Activated T-cell treated with anti-CD3 and anti-CD28 coated beads for 48 hours (primary cell): ENCODE measurements at places on chromosomes 3 and 15.

GRCh38 chr3:53104762-53105161, 25.5 kb downstream of the RFT1 start:
- no peak for DNase-seq

GRCh38 chr3:4332111-4332510, 28.9 kb downstream of the SETMAR start:
- no peak for DNase-seq

DNA sequence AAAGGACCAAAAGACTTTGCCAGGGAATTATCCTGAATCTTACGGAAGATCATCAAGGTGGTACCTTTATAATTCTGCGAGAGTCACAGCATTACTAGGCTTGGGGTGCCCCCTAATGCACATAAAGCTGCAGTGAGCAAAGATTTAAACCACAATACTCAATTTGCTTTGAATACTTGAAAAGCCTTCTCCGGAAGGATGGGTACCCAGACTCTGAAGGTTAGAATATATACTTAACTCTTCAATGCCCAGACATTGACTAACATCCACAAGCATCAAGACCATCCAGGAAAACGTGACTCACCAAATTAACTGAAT, 117.8 kb upstream of the KCNH8 start:
- no peak for DNase-seq

DNA sequence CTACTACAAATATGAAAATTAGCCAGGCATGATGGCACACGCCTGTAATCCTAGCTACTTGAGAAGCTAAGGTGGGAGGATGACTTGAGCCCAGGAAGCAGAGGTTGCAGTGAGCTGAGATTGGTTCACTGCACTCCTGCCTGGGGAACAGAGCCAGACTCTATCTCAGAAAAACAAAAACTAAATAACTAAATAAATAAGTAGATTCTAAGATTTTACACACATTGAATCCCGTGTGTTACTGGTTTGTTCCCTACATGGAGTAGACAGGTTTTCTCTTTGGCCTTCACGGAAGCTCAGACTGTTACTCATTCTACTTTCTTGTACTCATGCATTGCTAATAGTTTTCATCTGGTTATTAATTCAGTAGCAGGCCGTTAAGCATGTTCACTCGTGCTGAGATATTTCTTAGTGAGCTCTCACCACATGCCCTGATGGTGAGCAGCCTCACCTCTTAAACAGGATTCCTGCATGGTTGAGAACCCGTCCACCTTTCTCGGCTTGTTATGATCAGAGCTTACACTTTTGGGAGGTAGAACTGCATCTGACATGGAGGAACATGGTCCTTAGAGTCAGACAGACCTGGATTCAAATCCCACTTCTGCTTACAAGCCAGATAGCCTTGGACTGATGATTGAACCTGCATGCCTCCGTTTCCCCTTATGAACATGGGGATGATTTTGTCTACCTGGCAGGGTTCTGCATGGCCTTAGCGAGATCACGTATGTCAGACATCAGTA, 49.1 kb downstream of the CMTM7 start:
- no peak for DNase-seq

DNA sequence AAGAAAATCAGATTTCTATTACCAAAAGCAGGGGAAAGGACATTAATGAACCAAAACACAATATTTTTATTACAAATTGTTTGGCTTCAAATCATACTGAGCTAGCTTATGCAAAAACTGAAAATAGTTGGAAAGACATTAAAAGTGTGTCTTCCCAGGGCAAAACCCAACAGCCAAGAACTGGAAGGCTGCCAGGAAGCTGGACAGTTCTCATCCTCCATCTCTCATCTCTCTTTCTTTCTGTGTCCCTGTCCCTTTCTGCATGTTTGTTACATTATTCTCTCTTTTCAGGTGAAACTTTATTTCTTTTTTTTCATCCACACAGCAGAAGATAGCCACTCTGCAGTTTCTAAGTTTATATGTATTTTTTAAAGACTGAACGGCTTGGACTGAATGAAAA, 41.1 kb upstream of the SNTN start:
- DNase-seq, result no peak

GRCh38 chr3:124566701-124567100, 163.6 kb upstream of the UMPS start:
- no peak for DNase-seq

GRCh38 chr3:164235289-164236028, 842.8 kb downstream of the SI start:
- no peak for DNase-seq

GRCh38 chr15:90436952-90437351, 48.9 kb downstream of the IQGAP1 start:
- no peak for DNase-seq

- DNase-seq, result no peak
These were observed 86.5 kb downstream of the IGSF11 start for GRCh38 chr3:118948146-118948545.

DNA sequence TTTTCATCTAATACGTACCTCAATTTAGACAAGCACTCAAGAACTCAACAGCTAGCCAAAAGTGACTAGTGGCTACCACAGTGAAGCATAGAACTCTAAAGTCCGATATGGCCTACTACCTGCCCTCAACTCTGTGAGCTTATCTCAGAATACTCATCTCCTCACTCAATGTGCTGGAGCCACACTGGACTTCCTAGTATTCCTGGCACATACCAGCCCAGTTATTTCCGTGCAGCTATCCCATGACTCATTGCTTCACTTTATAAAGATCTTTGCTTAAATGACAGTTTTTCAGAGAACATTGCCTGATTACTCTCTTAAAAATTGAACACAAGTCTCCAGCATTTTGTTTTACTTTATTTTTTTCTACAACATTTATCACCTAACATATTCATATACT, 524.7 kb downstream of the PYDC2 start:
- DNase-seq, result no peak

GRCh38 chr15:48046813-48047438, 73.9 kb upstream of the SLC24A5 start:
- DNase-seq, result no peak

GRCh38 chr15:60408463-60408981, 10.7 kb upstream of the ANXA2 start:
- DNase-seq, result no peak

DNA sequence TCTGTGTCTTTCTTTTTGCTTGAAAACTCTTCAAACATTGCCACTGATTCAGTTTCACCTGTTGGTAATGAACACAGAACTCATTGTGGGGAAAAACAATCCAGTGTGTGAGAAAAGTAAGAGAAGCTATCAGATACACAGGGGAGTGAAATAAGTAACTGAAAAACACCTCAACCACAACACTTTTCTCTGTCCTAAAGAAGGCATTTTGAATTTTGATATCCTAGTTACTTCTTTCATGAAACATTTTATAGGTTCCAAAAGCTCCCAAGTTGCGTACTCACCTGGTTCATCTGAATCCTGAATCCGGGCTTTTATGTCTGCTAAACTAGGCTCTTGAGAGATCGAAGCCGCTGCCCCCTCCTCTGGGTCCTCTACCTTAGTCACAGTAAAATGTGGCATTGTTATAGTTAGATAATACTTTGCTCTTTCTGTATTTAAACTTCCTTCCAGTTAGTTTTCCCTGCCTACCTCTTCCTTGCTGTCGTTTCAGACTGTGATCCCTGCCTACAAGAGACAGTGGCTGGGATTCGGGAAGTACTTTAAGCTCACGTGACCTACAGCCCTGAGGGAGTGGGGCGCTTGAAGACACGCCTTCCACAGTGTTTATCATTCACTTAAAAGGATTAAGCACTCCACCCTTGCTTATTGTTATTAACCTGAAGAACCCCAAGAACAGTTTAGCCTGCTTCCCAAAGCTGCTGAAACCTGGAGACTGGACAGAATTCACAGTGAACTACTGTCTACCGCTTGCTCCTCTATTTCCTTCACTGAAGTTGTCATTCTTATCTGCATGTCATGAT, 19.1 kb downstream of the SLC12A6 start:
- DNase-seq, result no peak

DNA sequence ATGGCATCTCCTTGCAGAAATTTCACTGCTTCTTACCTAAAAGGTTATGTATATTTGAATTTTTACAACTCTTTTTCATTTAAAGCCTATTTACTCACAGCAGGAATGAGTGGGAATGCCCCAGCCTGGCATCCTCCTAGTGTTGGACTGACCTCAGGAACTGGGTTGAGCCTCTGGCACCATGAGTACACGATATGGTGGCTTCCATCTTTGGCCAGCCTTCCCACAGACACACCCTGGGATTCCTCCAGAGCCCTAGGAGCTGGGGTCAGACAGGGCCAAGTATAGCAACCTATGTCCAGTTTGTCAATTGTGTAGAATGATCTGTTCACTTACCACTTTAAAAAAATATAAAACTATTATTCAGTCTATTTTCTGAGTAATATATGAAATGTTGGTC, 57.2 kb upstream of the HEG1 start:
- DNase-seq, result no peak

DNA sequence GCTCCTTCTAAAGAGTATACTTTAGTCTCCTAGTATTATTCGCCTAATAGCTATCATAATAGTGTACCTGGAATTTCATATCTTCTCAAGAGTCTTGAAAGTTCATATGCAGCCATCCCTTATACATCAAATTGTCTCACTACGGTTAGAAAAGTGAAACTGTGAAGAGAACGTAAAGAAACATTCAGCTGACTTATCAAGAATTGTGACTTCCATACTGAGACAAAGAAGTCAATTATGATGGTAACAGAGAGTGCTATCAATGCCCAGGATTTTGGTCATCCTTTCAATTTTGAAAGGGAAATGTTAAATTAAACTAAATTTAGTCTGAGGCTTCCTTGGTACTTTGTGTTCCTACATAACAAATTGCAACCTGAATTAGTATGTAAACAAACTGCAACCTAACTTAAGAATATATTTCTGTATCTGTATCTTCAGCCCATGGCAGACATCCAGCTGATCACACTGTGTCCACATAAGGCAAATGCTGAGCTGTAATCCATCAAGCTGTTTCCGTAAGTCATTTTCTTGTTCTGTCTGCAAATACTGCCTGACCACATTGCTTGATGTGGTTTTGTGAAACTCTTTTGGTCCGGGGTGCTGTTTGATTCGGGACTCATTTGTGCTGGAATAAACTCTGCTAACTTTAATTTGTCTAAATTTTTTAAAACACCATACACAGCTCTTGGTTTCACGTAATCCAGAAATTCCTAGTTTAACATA, 469.6 kb downstream of the SI start:
- no peak for DNase-seq

DNA sequence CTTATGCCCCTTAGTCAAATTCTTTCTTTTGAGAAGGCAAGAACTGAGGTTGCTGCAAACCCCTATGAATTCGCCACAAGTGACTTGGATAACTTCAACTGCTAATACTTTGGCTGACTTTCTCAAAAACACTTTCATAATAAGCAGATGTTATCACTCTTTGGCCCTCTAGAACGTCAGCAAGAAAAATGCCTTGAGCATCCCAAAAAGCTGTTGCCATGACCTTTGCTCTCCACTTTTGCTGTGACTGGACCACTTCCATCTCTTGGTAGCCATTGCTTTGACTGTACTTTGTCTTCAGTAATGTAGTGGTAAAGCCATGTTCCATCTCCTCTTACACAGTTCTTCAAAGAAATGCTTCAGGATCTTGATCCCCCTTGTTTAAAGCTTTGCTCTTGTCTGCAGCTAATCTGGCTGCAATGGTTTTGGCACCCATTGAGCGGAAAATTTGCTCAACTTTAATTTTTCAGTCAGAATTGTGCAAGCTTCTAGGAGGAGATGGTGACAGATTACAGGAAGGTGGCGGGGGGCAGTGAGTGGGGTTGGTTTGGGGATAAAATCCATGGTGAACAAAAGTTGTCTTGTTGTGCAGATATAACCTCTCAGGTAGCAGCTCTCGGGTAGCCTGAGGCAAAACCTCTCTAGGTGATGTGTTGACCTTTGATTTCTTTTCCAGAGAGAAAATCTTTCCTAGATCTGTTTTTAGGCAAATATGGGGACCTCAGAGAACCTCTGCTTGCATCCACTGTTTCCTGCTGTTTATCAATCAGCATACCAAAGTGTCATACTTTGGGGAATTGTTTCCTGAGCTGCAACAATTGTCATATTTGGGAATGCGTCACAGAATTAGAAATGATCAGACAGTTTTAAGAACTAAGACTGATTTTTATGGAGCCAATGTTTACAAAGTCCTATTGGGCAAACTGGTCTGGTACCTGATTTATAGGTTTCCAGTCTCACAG, 83.6 kb downstream of the CCR1 start:
- DNase-seq, result no peak

DNA sequence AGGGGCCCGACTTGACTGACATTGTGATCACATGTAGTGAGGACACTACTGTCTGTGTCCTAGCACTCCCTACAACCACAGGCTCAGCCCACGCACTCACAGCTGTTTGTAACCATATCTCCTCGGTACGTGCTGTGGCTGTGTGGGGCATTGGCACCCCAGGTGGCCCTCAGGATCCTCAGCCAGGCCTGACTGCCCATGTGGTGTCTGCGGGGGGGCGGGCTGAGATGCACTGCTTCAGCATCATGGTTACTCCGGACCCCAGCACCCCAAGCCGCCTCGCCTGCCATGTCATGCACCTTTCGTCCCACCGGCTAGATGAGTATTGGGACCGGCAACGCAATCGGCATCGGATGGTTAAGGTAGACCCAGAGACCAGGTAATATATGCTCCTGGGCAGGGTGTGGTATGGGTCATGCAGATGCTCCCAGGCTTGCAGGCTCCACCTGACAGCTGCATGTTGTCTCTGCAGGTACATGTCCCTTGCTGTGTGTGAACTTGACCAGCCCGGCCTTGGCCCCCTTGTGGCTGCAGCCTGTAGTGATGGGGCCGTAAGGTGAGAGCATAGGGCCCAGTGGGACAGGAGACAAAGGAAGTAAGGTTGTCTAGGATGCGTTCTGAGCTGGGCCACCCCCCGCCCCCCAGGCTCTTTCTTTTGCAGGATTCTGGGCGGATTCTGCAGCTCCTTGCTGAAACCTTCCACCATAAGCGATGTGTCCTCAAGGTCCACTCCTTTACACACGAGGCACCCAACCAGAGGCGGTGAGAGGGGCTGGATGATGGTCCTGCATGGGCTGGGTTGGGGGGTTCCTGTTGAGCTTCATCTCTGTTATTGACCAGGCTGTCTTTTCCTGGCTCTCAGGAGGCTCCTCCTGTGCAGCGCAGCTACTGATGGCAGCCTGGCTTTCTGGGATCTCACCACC, 4.4 kb downstream of the DALRD3 start:
- DNase-seq, result peak; percentile 46

GRCh38 chr15:62961134-62961533, 81.4 kb upstream of the TPM1 start:
- DNase-seq, result no peak

DNA sequence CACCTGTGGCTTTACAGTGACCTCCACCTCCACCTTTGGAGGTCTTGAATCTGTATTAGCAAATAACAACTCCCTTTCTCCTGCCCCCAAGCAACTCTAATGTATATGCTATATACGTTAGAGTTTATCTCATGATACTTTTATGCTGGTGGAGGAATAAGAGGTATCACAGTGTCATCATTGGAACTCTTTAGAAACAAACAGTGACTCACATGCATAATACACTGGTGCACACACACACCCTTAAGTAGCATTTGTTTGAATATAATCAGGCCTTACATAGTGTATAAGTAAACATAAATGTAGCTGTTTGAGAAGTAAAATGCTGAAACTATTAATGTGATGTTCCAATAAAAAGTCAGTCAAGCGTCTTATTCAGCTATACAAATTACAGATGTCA, 280.2 kb upstream of the C2CD4B start:
- DNase-seq, result no peak

- no peak for DNase-seq
These were observed 141.7 kb downstream of the ATP8B4 start for GRCh38 chr15:49977306-49977705.
